ENCODE measurements at places on chromosomes 6 and 20.
A peak's percentile ranks its signal among the peaks of the same experiment; 100 is the strongest.

GRCh38 chr6:140314682-140315081, 940.2 kb upstream of the CITED2 start:
- DNase-seq, result no peak

GRCh38 chr6:89999945-90000825, 105.9 kb downstream of the GJA10 start:
- peak; percentile 31 for DNase-seq

DNA sequence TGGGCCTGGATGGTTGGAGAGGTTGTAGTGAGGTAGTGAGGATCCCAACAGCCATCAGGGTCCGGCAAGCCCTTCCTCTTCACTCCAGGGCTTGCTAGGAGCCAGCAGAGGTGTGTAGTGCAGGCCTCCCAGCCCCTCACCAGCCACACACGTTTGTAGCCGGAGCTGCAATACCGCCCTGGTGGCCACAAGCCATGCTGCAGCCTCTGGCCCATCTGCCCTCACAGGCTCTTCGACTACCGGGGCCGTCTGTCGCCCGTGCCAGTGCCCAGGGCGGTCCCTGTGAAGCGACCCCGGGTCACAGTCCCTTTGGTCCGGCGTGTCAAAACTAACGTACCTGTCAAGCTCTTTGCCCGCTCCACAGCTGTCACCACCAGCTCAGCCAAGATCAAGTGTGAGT, 36.4 kb downstream of the EIF2S2 start:
- no peak for DNase-seq

GRCh38 chr6:93105017-93105416, 314.3 kb downstream of the EPHA7 start:
- no peak for DNase-seq

DNA sequence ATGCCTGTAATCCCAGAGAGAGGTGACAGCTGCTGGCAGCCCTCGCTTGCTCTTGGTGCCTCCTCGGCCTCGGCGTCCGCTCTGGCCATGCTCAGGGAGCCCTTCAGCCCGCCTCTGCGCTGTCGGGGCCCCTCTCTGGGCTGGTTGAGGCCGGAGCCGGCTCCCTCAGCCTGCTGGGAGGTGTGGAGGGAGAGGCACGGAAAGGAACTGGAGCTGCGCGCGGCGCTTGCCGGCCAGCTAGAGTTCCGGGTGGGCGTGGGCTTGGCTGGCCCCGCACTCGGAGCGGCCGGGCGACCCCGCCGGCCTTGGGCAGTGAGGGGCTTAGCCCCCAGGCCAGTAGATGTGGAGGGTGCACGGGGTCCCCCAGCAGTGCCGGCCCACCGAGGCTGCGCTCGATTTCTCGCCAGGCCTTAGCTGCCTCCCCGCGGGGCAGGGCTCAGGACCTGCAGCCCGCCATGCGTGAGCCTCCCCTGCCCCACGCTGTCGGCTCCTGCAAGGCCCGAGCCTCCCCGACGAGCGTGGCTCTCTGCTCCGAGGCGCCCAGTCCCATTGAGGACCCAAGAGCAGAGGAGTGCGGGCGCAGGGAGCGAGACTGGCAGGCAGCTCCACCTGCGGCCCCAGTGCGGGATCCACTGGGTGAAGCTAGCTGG, 34.6 kb downstream of the C6orf52 start:
- peak; percentile 15 for DNase-seq

DNA sequence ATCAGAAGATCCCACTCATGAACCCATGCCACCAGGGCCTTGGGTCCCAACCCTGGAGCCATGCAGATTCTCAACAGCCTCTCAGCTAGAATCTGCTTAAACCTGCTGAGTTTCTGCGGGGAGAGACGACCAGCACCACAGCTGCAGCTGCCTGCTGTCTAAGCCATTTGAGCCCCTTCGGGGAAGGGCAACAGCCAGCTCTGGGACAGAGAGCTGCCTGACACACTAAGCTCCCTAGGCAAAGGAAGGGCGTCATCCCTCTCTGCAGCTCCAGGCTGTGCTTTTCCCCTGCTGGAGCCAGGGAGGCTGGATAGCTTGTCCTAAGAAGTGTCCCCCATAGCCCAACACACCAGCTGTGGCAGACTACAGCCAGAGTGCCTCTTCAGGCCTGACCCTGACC, 182.5 kb downstream of the OTOR start:
- no peak for DNase-seq

- no peak for DNase-seq
Observed at GRCh38 chr6:163474581-163474980, 60.1 kb downstream of the QKI start.

- no peak for DNase-seq
Observed at GRCh38 chr6:21360336-21360735, 233.2 kb upstream of the SOX4 start.

DNA sequence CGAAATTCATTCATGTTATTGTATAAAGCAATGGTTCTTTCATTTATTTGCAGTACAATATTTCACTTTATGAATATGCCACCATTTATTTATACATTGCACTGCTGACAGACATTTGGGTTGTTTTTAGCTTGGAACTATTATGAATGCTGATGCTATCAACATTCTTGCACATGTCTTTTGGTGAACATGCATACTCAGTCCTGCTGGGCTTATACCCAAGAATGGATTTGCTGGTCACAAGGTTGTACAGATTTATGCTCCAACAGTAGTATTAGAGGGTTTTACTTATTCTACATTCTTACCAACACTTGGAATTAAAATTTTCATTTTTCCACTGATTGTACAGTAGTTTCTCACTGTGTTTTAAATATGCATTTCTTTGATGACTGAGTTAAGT, 126.2 kb downstream of the PTPRK start:
- no peak for DNase-seq

GRCh38 chr6:35569011-35569461, 56.3 kb upstream of the TULP1 start:
- DNase-seq, result peak; percentile 68

GRCh38 chr20:38354227-38354626, 7.9 kb downstream of the LBP start:
- no peak for DNase-seq

DNA sequence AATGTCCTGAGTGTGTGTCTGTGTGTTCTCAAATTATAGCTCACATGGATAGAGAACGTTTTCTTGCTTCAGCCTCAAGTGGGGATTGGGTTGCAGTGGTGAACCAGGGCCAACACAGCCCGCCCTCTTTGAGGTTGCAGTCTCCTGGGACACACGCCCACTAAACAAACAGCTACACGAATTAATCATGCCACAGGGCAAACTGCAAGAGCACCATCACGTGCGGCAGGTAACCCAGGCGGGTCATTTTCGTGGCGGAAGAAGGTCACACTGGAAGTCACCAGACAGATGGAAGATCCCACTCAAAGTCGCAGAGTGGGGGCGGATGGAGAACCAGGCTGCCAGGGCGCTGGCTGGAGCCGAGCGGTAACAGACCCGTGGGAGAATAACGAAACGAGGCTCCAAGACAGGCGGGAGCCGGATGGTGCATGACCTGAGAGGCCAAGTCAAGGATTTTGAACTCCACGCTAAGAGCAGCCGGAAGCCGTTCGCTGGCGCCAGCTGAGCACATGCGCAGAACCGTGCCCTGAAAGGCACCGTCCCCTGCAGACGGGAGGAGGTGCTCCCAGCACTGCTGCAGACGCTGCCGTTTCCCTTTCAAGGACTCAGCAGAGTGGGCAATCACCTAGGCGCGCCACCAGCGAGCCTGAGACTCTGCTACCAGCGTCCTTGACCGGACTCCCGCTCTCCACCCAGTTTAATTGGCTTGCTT, 10.7 kb downstream of the DLL1 start:
- DNase-seq, result peak; percentile 58

DNA sequence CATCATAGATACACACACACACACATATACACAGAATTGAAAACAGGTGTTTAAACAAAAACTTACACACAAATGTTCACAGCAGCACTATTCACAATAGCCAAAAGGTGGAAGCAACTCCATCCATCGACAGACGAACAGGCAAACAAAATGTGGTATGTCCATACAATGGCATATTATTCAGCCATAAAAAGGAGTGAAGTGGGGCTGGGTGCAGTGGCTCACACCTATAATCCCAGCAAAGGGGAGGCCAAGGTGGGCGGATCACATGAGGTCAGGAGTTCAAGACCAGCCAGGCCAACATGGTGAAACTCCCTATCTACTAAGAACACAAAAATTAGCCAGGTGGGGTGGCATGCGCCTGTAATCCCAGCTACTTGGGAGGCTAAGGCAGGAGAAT, 80.3 kb downstream of the CHD6 start:
- no peak for DNase-seq

GRCh38 chr20:59788196-59788735, 145.2 kb downstream of the SYCP2 start:
- no peak for DNase-seq

DNA sequence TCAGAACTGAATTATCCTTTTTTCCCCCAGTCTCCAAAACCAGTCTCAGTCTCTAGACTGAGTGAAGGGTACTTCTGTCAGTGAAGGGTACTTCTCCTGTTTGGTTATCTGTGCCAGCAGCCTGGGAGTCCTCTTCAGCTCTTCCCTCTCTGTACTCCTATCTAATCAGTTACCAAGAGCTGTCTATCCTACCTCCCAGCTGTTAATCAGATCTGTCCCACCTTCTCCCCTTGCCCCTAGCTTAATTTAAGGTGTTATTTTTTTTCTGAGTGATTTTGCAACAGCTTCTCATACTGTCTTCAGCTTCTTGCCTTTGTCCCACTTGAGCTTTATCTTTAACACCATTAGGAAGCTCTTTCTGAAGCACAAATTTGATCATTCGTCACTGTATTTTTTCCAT, 491.9 kb upstream of the SOX4 start:
- no peak for DNase-seq

DNA sequence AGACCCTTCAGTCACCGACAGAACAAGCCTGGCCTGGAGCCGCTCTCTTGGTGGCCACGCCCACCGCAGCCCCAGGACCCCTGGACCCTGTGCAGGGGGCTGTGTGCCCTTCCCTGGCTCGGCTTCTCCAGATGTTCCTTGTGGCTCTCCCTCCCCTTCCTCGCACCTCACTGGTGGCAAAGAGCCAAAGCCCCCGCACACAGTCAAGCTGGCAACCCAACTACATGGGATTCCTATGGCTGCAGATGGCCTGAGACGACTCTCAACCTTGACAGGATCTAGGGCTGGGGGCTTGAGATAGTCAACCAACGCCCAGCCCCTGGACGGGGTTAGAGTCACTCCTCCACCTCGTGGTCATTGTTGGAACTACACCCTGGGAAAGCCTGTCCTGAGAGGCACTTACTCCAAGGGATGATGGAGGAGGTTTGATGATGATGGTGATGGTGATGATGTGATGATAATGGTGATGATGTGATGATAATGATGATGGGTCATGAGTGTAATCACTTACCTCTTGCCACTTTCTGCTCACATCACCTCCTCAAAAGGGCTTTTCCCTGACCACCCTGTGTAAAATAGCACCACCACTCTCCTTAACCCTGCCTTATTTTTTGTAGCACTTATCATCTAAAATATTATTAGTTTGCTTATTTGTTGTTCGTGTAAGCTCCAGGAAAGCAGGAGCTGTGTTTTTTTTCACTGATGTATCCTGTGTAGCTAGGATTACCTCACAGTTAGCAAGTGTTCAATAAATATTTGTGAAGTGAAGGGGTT, 278.4 kb downstream of the LRFN2 start:
- DNase-seq, result peak; percentile 68

DNA sequence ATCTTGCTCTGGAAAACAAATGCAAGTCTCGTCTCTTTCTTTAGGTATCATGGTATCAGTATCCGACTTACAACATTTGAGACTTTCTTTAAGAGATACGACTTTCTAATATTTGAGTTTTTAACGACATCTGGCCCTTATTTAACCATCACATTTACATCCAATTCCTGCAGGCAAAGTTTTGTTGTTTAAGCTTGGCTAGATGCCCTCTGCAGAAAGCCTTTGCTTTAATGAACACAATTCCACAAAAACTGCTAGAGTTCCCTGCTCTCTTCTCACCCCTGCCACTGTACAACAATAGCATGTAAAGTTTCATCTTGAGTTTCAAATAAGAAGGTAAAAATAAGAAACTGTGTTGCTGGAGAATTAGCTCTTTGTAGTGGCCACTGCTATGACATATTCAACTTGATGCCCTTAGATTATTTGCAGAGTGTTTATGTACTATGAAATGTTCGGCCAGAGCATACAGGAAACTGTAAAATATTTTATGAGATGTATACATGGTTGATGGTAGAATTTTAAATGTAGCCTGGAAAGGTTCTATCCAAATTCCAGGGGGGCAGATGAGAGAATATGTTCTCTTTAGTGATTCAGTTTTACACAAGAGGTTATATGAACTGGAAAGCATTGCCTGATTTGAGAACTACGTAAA, 438.6 kb downstream of the CDC5L start:
- no peak for DNase-seq

DNA sequence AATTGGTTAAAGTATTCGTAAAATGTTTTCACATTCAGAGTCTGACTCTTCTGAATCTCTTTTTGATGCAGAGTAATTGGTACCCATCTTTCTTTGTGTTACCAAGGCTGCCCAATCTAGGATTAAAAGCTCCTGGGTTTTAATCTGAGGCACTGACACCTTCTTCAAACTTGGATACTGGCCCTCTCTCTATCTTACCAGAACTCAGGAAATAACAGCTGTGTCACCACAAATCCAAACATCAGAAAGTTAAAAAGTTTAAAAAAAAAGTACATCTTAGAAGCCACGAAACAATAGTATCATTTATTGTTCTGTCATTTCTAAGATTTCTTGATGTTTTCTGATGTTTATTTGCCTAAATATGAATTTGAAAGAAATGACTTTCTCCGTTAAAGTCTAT, 255.5 kb upstream of the RUNX2 start:
- DNase-seq, result no peak

- DNase-seq, result no peak
Observed at GRCh38 chr6:20686142-20686541, 151.9 kb downstream of the CDKAL1 start.

DNA sequence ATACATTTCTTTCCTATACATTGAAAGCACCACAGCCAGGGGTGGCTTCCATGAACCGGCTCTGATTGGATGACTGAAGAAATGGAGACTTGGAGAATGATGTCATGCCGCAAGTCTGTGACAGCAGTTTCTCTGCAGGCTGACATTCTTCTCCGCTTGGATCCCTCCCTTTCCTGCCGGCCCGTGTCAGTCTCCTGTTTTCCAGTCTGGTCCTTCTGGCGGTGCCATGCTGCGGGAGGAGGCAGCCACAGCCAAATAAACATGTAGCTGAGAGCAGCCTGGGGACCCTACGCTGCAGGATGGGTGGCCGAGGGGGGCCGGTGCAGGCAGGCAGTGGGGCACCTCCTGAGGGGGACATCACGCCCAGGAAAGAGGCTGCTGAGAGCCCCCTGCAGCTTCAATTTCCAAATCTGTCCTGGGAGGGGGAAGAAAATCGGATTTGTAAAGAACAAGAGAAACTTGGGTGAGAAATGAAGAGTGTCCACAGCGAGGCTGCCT, 178.0 kb downstream of the TAF4 start:
- DNase-seq, result no peak

GRCh38 chr6:67897998-67898607, 737.0 kb upstream of the ADGRB3 start:
- DNase-seq, result no peak

GRCh38 chr6:34067814-34068213, 78.1 kb downstream of the GRM4 start:
- peak; percentile 16 for DNase-seq
